ENCODE measurements at places on chromosomes 5 and 9. TPM values are rescaled to one million over a fixed set of nuclear protein-coding genes. Genes with fewer than 3 reads are reported as not detected.

DNA sequence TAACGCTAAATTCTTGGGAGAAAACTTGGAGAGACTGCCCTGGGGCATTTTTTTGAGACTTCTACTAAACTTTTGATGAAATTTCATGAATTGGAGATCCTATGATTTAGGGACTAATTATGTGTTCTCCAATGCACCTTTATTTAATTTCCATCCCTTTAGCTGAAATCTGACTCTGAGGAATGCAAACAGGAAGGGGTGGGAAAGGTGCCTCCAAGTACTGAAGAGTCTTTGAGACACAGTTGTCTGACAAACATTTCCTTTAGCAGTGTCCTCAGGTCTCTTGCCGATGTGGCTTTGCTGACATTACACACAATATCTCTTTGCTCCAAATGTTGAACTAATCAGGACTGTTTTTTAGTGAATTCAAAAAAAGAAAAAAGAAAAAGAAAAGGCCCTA is 76.9 kb downstream of the LIX1 start:
- H3K4me3 ChIP-seq: no peak overlapping the region
- DNase-seq: no peak
- no peaks in the 10 kb centered on the region for H3K36me3 ChIP-seq
- no peaks in the 10 kb centered on the region for H3K27me3 ChIP-seq
- no peak overlapping the region for H3K27ac ChIP-seq

GRCh38 chr5:156093024-156093423 is 233.9 kb upstream of the SGCD start:
- H3K4me3 ChIP-seq: no peak overlapping the region
- peaks cover 4% of the 10 kb centered on the region for H3K36me3 ChIP-seq
- no peak for DNase-seq
- no peaks in the 10 kb centered on the region for H3K27me3 ChIP-seq
- no peak overlapping the region for H3K27ac ChIP-seq

- no peak for DNase-seq
- H3K4me3 ChIP-seq: no peak overlapping the region
Observed at GRCh38 chr5:105146867-105147266, 1584.3 kb upstream of the NUDT12 start.

Gene CD72
- 1.1 TPM for total RNA-seq
